WERI-Rb-1 (cell line): ENCODE measurements at places on chromosomes 7 and 10.

DNA sequence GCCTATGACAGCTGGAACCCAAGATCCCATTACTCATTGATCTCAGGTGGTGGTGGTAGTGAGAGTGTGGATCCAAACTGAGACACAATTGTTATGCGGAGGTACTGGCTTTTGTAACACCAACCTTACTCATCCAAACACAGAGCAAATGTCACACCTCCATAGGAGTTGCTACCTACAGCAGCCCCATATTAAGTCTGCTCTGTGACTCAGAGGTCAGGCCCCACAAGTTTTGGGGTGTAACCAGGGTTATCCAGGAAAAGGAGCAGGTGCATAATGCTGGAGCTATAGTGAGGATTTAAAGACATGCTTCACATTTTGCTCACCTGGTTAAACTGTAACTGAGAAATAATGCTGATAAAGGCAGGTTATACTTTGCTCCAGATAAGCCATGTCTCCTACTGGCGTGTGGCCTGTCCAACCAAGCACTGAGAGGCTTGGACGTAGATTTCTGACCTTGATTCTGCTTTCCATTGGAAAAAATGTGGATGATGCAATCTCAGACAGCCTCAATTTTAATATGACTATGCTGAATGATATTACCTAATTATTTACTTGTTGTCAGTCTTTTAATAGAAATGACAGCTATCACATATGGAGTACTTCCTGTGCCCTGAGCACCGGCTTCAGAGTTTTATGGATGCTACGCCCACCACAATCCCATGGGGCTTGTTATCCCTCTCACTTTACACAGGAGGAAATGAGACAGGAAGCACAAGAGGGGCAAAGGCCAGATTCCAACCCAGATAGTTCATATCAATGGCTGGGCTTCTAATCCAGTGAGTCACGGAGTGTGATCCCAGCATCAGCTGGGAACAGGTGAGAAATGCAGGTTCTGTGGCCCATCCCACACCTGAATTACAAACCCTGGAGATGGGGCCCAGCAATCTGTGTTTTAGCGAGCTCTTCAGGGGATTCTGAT lies 181.3 kb downstream of the CHN2 start:
- no peak for DNase-seq

DNA sequence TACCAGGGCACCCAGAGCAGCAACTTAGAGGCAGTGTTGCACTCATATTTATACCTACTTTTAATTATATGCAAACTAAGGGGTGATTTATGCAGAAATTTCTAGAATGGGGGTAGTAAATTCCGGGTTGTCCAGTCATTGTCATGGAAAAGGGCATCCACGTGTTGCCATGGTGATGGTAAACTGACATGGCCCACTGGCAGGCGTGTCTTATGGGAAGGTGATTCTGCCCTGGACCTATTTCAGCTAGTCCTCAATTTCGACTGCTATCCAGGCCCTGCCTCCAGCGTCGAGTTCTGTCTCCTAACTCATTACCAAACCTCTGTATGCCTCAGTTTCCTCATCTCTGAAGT lies 12.8 kb downstream of the SNX8 start:
- DNase-seq = no peak

GRCh38 chr7:48213226-48213625 lies 42.0 kb downstream of the ABCA13 start:
- no peak for DNase-seq

GRCh38 chr10:11020548-11020942 lies 2.9 kb downstream of the CELF2 start:
- DNase-seq = no peak

- DNase-seq = no peak
Observed at GRCh38 chr7:106345421-106346166, 60.8 kb upstream of the NAMPT start.

DNA sequence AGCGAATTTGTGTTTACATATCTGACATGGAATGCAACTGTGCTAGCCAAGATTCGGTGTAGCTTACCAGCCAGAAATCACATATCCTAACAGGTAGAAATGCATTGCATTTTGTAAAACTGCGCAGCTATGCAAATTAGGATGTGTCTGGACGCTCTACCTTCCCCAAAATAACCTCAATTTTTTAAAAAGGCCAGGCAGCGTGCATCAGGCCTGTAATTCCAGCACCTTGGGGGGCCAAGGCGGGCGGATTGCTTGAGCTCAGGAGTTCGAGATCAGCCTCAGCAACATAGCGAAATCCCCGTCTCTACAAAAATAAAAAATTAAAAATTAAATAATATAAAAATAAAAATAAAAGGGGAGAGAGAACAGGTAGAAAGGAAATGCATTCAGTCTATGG lies 305.0 kb downstream of the TYW1 start:
- no peak for DNase-seq

GRCh38 chr10:125846894-125847293 lies 23.5 kb downstream of the BCCIP start:
- no peak for DNase-seq

- no peak for DNase-seq
Observed at GRCh38 chr7:27826357-27826756, 86.4 kb downstream of the TAX1BP1 start.
